Brain (organoid and tissue), 16 donors: ENCODE measurements at places on chromosomes 5 and 9. TPM values are rescaled to one million over a fixed set of nuclear protein-coding genes. Genes with fewer than 3 reads are reported as not detected.

Gene SLC22A4
- polyA plus RNA-seq: 0.76 TPM

Gene ZBED3
- 13.8 TPM for polyA plus RNA-seq

DNA sequence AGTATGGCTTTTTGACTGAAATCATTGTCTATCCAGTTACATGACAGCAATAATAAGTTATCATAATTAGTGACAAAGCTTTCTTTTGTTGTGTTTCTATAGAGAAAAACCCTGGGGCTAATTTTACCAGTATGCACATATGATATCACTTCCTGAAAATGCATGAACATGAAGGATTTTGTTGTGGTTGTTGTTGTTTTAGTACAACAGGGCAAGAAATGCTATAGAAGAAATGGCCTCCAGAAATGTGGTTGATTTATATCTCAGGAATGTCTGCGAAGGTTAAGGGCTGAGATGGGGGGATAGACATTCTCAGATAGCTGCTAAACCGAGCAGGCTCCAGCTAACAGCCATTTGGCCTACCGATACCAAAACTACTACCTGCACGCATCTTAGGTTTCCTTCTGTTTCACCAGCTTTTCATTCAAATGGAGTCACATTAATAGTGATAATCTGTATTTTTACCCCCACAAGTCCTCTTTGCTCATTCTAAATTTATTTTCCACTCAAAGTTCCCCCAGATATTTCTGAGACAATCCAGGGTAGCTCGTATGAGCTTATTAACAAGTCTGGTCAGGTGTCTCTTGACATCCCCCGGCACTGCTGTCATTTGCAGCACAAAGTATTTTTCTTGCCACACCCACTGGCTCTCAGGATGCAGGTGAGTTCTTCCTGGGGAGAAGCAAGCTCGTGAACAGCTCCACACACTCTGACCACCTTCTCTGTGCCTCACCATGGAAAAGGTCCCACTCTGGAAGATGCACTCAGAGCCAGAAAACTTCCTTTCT is 232.4 kb upstream of the GAS1 start:
- DNase-seq: no peak

- DNase-seq: no peak
Measured at GRCh38 chr9:14710804-14711203, 11.7 kb downstream of the CER1 start.
